ENCODE measurements at places on chromosomes 2 and 18. TPM values are rescaled to one million over a fixed set of nuclear protein-coding genes. Genes with fewer than 3 reads are reported as not detected.

DNA sequence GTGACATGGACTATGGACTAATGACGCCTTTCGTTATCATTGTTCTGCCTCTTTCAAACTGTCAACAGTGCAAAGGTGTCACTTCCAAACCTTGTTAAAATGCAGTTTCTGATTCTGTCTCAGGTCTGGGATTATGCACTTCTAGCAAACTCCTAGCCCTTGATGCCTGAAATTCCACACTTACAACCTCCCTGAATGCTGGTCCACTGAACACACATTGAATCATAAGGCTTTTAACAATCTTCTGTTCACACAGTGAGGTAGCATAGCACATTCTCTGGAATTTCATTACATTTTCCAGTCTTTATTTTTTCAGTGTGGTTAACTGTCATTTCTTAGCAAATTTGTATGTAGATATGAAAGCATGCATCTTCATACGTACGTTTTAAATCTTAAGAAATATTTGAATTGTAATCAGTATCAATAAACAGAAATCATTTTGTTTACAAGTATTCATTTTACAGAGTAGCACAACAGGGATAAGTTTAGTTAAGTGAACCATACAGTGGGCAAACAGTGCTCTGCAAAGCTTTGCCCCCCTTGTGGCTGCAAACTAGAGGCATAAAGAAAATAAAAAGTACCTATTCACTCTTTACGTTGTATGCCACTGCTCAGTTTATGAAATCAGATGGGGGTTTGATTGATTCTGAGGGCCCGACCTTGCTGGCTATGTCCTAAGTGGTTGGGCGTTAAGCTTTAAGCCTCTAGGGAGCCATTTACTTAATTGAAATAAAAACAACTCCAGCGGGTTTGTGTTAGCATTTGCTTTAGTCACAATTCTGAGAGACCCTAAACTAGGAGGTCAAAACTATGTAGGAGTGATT lies 250.8 kb downstream of the LRRTM1 start:
- peak; percentile 7 for DNase-seq

- peak; percentile 45 for DNase-seq
Observed at GRCh38 chr18:7950380-7951136, 383.4 kb downstream of the PTPRM start.

GRCh38 chr2:88897715-88898114 lies 206.2 kb downstream of the RPIA start:
- DNase-seq: peak; percentile 10

DNA sequence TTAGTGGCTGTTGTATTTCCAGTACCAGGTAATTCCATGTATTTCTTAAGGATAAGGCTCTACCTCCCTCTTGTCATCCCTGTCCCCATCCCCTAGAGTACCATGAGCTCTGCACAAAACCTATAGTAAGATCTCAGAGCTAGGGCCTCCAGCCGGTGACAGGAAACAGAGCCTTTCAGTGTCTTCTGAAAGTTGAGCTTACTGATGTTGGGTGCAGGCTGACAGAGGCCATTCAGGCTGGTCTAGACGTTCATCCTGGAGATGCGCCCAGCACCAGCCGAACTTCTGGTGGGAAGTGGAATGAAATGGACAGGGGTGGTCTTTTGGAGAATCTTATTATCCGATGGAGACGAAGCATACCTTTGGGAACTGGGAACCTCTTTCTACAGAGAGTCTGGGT lies 16.7 kb upstream of the LYPD6B start:
- no peak for DNase-seq

DNA sequence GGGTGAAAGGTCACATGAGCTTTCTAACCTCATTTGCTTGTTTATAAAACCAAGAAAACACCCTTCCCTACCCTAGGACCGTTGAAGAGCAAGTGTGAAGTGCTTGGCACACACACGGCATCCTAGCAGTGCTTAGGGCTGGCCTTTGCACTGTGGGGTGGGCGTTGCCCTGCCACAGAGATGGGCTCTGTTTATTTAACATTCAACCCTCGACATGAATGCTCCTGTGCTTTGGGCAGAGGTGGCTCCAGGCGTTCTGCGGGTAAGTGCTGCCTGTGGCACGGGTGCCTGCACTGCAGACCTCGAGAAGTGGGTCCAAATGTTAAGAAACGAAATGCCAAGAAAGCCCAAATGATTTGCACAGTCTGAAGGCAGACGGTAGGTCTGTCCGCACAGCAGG lies 170.1 kb downstream of the FHOD3 start:
- DNase-seq: no peak

DNA sequence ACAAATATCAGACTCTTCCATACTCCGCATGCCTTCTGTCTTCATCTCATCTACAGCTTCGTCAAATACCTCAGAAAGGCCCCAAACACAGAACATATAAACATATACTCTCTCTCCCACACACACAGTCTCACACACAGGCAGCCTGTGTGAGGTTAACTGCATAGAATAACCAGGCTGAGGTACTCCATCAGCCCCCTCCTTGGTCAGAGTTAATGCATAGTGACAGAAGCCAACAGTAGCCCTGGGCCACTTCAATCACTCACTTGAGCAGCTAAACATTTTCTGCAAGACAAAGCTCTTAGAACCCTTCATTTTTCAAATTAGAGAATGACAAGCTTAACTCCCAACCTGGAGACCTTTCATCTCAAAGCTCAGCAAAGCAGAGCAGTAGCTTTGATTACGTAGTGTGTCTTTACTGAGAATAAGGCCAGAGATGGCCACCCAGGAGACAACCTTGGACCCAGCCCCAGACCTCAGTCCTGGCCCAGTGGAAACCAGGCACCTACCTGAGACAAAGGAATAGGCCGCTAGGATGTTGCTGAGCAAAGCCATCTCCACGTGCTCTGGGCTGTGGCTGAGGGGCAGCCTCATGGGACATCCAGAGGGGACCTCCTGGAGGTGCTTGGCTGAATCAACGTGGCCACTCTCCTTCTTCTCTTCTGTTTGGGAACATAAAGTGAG lies 43.0 kb downstream of the EVA1A start:
- no peak for DNase-seq

DNA sequence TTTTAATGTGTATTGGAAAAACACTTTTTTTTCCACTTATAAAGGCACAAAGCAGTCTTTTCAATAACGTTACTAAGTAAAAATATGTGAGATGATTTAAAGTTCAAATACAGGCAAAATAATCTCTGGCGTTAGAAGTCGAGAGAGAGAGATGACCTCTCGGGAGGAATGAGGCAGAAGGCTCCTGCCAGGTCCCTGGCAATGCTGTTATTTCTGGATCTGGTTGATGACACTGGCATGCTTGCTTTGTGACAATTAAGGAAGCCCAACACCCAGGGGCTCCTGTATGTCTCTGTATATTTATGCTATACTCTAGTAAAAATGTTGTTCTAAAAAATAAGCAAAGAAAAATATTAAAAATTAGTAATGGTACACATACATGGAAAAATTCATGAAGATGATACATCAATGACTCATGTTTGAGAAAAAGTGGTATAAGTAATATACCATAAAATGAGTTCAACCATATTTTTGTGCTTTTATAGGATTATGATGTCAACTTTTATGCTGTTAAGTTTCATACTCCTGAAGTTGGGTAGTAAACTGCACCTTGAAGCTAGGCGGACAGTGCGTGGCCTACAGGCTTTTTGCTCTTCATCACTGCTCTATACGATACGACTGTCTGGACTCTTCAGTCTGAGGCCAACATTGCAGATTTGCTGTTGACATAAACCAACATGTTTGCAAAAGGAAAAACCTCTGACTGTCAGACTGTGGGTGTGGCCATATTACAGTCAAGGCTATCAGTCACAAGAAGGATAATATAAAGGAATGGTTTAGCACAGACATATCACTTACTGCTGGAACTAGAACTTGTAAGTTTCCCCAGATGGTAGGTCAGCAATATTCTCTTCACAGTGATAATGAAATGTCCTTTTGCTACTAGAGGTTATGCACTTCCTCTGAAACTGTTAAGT lies 19.8 kb downstream of the VPS4B start:
- DNase-seq: no peak

- DNase-seq: no peak
Observed at GRCh38 chr2:127650041-127650784, 4.3 kb downstream of the GPR17 start.

- DNase-seq: no peak
Observed at GRCh38 chr18:35549564-35549963, 32.0 kb upstream of the GALNT1 start.

DNA sequence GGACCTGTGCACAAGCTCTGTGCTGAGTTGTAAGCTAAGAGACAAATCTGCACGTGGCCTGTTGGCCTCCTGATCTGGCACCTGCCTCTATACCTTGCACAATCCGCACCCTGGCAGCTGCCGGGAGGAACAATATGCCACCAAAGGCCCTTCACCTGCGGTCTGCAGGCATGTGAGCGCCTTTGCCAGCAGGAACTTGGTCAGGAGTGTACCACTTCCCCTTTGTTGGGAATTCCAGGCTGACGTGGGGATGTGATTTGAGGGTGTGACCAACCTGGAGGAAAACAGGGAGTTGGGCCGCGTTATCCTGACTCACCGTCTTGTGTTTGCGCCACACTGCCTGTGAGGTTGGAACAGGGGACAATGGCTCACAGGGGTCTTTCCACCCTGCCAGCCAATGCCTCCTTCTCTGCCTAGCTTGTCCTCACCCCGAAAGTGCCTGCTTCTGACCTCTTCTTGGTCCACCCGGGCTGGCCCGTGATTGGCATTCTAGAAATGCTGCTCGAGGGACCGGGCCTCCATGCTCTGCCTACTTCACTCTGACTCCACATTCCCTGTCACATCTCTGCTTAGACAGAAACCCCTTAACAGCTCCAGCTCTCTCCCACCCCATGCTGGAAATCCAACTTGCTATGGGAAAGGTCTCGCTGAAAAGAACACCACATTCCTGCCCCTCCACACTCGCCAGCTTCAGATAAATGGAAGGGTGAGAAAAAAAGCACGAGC lies 67.1 kb upstream of the MAP4K4 start:
- DNase-seq: peak; percentile 34

GRCh38 chr2:113273027-113273551 lies 5.6 kb downstream of the PAX8 start:
- peak; percentile 33 for DNase-seq

DNA sequence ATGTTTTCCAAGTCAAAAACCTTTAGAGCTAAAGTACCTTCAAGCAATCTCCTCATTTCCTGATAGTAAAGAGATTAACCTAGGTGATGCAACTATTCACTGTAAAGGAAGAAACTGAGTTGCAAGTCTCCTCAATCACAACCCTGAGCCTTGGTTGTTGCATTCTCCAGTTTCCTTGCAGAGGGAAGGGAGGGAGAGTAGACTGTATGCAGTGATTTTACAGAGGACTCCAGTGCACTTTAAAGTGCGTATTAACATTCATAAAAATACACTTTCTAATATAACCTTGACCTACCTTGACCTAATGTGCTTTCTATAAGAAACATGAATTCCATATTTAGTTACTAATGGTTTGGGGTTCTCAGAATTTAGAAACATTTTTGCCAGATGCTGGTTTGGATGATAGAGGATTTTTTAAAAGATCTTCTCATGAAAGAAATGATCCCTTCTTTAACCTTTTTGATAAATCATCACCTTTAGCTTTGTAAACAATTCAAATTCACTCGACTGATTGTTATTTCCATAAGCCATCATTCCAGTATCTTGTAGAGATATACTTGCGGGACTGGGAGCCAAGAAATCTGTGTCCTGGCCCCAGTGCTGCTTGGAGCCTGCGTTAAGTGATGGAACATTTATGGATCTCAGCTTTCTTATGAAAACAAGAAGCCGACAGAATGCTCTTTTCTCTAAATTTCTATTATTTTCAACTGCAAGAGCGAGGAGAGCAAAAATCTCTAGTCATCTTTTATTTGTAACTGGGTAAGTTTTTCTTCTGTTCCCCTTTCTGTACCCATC lies 228.3 kb downstream of the ZNF521 start:
- no peak for DNase-seq

- DNase-seq: no peak
Observed at GRCh38 chr2:69086466-69086865, 73.5 kb downstream of the ANTXR1 start.

DNA sequence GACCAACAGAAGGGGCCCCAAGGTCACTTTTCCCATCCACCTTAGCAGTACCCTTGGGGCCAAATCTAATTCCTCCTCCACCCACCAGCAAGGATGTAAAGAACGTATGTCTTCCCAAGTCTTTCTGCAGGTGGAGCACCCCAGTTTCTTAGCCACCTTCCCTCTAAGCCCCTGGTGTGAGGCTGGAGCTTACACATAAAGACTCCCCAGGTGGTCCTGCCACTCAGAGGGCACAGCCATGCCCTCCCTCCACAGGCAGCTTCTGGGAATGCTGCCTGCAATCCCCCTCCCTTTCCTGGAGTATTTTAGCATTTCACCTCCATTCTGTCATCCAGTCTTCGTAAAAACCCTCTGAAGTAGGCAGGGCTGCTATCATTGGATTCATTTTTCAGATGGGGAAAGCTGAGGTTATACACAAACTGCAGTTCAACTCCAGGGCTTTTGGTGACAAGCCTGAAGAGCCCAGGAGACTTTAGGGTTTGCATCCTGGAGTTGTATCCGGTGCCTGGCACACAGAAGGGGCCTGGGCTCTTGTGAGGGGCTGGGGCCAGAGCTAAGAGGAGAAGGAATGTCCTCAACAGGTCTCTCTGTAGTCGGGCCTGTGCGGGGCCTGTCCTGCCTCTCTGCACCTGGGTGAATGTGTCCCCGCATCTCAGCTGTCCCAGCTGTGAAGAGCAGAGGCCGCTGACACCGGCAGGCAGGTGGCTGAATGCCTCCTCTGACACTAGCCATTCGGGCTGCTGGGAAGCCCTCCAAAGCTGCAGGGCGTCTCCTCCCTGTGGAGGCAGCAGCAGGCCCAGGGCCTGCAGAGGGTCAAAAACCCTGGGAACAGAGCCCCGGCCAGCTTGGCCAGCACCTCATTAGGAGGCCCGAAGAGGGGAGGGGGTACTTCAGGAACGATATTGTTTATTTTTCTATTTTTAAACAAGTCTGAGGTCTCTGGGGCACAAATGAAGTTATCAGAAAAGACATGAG lies 27.6 kb downstream of the CIB4 start:
- no peak for DNase-seq

DNA sequence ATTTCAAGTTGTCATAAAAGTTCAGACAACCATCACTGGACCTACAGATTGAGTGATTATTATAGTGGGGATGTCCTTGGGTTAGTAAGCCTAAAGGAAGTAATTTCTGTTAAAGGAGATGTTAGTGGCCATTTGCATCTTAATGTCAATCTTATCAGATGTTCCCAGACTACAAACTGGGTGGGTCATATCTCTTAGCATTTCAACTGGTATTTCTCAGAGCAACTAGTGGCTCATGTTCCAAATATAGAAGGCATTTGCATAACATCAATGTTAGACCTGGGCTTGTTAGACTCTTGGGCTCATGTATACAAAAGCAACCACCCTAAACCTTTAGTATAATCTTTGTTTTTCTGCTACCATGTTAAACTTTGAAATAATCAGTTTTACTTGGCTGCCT lies 17.9 kb downstream of the PLEKHA3 start:
- no peak for DNase-seq

GRCh38 chr2:174495365-174496012 lies 8.7 kb upstream of the GPR155 start:
- DNase-seq: peak; percentile 69

Gene PSMA8
- not detected for total RNA-seq

Gene RASGRP3
- 13.4 TPM for total RNA-seq

Gene WNT10A
- total RNA-seq: not detected

Gene VWA3B
- total RNA-seq: 134 TPM

Gene ALK
- 0.92 TPM for total RNA-seq

Gene VWC2L
- total RNA-seq: not detected

Gene LINC00305
- not detected for total RNA-seq

All from stomach (tissue), 19 donors.